IMR-90 (cell line): ENCODE measurements at places on chromosomes 1 and 21. TPM values are rescaled to one million over a fixed set of nuclear protein-coding genes. Genes with fewer than 3 reads are reported as not detected.

MAP3K21 gene
- total RNA-seq, result 0.18 and 0.28 TPM in 2 replicates

DNA sequence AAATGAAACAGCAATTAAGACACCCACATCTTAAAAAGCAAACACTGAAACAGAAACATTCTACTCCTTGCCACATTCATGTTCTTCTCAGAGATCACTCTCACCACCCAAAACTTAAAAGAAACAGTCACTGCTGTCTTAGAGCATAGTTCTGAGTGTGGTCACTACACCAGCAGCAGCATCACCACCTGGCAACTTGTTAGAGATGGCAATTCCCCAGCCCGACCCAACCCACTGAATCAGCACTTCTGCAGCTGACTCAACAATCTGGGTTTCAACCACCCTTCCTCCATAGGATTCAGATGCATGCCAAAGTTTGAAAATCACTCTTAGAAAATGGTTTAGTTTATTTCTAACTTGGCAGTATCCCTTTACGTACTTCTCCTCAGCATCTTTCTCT lies 126.1 kb downstream of the CDC42BPA start:
- DNase-seq, result peak; percentile 98

- peak; percentile 47 for DNase-seq
Observed at GRCh38 chr1:209406168-209406567, 177.3 kb upstream of the CAMK1G start.

DNA sequence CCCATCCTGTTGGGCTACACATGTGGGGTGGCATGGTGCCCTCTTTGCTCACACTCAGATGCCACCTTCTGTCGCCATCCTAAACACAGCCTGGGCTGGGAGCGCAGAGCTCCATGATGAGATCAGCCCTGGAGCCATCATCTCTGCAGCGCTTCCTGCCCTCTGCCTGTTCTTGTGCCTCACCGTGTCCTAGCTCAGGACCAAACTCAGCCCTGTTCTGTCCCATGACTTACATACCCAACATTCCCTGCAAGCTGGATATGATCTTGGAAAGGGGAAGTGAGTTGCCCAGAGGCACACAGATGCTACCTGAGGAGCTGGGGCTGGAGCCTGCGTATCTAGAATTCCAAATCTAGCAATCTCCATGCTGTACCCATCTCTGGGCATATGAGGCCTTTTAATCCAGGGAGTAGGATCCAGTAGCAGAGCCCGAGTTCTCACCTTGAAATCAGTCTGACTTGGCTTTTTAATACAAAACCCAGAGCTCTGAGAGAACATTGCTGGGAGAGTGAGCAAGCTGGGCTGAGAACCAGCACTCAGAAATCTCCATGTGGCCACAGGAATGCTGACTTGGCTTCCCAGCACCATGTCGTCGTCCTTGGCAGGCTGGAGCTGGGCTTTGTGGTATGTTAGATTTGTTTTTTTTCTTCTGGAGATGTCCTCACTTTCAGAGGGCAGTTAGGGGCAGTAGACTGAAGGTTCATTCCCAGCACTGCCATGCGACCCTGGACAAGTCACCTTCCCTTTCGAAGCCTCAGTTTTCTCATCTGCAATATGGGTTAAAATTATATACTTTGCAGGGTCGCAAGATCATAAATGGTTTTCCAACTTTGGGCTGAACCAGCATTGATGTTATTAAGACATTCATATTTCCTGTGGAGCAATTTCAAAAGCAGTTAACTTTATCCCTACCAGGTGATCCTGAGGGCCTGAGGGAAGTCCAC lies 2.6 kb downstream of the ALPL start:
- DNase-seq, result peak; percentile 96

DNA sequence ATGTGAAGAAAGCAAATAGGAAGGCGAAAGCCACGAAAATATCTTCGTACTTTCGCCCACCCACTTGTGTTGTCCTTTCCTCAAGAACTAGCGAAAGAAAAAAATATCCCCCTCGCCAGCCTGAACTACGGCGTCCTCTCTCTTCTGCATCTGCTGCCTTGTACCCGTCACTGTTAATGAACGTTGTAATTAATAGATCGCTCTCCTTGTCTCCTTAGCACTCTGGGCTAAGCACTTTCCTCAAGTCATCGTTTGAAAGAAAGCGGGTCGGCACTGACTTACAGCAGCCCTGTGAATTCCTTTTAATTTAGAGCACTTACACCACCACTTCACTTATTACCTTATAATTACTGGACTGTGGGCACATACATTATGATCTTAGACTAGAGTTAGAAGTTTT lies 44.1 kb downstream of the ESRRG start:
- DNase-seq, result no peak

DNA sequence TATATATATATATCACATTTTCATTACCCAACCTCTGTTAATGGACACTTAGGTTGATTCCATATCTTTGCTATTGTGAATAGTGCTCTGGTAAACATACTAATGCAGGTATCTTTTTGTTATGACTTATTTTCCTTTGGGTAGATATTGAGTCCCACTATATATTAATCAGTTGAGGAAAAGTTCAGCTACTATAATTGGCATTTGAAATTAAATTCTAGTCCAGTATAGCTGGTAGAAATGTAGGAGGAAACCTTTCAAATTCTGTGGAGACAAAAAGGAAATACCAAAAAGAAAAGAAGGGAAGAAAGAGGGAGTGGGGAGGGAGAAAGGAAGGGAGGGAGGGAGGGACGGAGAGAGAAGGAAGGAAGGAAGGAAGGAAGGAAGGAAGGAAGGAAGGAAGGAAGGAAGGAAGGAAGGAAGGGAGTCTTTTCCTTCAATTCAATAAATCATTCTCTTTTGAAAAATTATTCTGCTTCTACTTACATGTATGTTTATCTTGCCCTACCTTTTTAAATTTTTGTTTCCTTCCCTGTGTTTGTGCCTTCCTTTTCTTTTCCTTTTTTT lies 311.9 kb downstream of the TPR start:
- no peak for DNase-seq

DNA sequence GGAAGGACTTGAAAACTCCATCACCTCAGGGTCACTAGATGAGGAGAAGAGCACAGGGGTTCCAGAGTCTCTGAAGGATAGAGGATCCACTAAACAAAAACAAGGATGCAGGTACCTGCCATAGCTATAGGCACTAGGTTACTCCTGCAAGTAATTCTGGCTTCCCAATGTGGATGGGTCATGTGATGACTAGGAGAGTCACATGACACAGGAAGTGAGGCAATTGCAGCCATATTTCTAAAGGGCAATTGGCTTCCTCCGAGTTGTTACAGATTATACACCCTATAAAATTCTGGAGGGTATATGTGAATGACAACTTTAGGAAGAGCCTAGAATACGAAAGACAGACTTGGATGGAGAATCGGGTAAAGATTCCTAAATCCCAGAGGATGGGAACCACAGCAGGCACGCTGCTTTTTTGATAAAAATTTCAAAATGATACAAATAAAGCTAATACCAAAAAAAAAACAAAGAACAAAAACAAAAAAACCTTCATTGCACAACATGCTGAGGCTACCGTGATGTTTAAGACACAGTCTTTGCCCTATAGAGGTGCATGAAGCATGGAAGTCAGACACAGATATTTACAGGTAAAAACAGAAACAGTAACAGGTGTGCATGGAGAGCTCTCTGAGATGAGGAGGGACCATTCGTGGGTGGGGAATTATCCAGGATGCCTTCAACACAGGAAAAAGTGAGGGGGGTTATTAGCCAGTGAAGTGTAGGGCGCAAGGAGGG lies 10.5 kb downstream of the MTX1 start:
- DNase-seq, result peak; percentile 69

DNA sequence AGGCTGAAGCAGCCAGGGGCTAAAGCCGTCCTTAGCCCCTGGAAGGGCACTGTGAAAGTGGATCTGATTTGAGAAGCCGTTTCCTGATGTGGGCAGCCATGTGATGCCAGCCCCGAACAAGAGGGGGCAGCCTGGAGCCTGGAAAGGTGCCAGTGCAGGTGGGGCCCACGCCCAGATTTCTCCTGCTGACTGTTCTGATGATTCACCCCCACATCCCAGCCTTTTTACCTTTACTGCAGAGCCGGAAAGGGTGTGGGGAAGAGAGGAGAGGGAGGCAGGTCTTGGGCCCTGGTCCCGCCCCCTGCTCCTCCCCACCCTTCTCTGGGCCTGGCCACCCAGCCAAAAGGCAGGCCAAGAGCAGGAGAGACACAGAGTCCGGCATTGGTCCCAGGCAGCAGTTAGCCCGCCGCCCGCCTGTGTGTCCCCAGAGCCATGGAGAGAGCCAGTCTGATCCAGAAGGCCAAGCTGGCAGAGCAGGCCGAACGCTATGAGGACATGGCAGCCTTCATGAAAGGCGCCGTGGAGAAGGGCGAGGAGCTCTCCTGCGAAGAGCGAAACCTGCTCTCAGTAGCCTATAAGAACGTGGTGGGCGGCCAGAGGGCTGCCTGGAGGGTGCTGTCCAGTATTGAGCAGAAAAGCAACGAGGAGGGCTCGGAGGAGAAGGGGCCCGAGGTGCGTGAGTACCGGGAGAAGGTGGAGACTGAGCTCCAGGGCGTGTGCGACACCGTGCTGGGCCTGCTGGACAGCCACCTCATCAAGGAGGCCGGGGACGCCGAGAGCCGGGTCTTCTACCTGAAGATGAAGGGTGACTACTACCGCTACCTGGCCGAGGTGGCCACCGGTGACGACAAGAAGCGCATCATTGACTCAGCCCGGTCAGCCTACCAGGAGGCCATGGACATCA lies at the start of gene SFN:
Gene SFN, plus strand, starts transcription at position 369 of the 904 bp plus-strand sequence. Its CDS starts 64 bp downstream, at position 433.
- DNase-seq, result no peak

DNA sequence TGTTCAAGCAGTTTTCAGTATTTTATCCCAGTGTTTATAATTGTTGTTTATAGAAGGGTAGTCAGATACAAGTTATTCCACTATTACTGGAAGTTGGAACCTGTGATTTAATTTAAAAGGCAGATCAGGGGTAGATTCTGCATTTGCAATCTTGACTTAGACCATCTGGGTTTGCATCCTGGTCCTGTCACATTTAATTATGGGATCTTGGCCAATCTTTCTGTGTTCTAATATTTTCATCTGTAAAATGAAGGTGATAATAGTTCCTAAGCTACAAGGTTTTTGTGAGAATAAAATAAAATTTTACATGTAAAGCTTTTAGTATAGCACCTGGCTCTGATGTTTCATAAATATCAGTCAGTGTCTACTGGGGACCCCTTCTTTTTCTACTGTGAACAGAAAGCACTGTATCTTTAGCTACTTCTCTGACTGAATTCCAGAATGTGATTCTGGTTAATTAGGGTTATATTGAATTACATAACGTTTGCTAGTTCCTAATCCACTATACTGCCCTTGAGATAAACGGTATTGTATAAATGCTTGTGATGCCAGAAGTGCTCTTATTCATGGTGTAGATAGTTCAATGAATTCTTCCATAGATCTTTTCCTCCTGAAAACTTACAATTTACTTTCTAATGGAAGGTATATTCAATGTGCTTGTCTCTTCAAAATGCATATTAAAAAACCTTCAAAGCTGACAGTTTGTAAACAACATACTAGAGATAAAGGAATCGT lies 131.0 kb downstream of the KCNK1 start:
- no peak for DNase-seq

DNA sequence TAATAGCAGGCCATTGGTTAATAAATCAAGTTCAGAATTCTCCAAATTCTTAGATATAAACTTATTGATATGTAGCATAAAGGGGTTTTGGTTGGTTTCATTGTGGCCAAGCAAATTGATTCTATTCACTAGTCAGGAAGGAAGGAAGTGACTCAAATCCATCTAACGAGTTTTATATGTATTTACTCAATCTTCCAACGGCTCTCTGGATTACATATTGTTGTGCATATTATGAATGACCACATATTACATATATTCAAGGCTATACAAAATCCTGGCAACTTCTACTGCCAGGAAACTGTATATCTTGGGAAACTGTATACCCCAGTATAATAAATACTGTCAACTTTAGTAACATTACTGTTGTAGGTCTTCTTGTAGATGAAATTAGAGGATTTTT lies 20.1 kb upstream of the PDE4B start:
- DNase-seq, result peak; percentile 6

GRCh38 chr21:25584833-25585676 lies 22.2 kb downstream of the MRPL39 start:
- no peak for DNase-seq

DNA sequence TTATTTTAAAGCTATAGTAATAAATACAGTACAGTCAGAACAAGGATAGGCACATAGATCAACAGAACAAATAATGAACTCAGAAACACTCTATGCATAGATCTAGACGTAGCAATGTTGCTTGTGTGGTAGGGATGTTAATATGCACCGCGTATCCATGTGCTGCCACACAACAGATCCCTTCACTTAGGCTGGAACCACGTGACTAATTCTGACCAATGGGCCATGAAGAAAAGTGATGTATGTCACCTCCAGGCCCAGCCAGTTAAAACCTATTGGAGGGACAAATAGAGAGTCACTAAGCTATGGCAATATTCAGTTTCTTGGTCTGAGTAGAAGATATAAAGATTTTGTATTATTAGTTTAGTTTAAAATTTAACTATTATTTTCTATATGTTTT lies 91.4 kb downstream of the ADAMTS1 start:
- DNase-seq, result no peak

DNA sequence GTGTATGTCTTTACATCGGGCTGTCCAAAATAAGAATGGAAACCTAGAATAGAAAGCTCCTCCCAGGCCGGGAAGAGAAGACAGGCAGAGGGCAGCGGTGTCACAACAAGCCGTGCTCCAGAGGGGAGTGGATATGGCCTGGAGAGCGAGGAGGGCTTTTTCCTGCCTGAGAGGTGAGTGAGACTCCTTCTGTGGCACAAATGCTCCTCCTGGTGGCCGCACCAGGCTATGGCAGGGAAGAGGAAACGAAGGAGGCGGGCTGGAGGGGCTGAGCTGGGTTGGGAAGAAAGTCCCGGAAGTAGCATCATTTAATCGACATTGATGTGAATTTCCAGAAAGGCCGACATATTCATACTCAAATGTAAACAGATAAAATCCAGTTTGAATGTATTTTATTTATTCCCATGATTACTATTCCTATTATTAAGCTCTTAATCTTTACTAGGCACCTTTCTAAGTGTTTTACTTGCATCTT lies 54.7 kb downstream of the MEF2D start:
- DNase-seq, result peak; percentile 69
